ENCODE measurements at places on chromosomes 2 and 18.

DNA sequence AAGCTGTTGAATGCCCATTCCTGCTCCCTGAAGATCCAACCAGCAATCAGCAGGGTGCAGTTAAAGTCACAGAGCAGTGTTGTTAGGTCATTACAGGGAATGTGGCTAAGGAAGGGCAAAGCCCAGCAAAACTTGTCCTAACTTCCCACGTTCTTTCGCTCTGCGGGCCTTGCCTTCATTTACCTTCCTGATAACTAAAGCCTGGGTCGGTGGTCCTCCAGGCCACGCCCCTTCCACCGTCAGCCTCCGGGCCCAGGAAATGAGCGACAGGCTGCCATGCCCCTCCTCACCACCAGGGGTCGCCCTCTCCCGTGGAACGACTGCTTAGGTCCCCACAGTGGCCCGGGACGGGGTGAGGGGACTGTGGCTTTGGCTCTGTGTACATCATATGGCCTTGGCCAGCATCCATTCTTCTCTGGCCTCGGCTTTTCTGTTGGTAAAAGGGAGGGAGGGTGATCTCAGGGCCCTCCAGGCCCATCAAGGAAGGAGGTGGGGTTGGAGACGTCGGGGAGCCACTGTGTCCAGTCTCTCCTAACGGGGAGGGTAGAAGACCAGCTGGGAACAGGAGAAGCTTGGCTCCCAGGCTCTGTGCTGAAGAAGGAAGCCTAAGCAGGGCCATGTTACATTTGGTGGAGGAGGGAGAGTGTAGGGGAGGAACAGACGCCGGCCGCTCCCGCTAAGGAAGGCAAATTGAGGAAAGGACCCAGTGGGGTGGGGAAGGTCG is 2.2 kb downstream of the SH2D6 start:
- no peaks in the 10 kb centered on the region for H3K36me3 ChIP-seq
- H3K27me3 ChIP-seq, result no peaks in the 10 kb centered on the region
- DNase-seq, result peak; percentile 82
- no peak overlapping the region for H3K4me3 ChIP-seq
- no peaks in the 10 kb centered on the region for H3K4me1 ChIP-seq

DNA sequence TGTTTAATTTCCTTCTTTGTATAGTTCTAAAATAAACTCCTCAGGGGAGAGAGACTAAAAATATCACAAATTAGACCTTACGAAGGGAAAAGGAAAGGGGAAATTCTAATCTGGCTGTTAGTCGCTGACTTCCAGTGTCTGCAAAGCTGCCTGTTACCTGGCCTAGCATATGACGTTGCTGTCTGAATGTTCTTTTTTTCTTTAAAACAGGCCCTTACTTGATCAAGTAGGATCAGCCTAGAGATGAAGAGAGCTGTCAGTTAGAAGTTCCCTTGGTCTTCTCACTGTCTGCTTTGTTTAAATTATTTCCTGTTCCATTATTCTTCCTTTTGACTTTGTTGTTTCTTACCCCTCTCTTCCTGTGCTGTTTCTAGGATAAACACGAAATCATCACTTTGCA is 11.2 kb downstream of the NCK2 start:
- H3K4me3 ChIP-seq, result no peak overlapping the region
- no peaks in the 10 kb centered on the region for H3K4me1 ChIP-seq
- H3K36me3 ChIP-seq, result no peaks in the 10 kb centered on the region
- DNase-seq, result no peak
- no peak overlapping the region for H3K27ac ChIP-seq

GRCh38 chr2:234137400-234138014 is 87.0 kb downstream of the SPP2 start:
- no peak overlapping the region for H3K27ac ChIP-seq
- H3K27me3 ChIP-seq, result no peaks in the 10 kb centered on the region
- no peaks in the 10 kb centered on the region for H3K4me1 ChIP-seq
- no peak overlapping the region for H3K4me3 ChIP-seq
- DNase-seq, result no peak
- no peaks in the 10 kb centered on the region for H3K36me3 ChIP-seq

GRCh38 chr2:63057249-63058143 is 6.9 kb downstream of the OTX1 start:
- H3K27ac ChIP-seq, result no peak overlapping the region
- H3K4me1 ChIP-seq, result peaks cover 50% of the 10 kb centered on the region
- no peak overlapping the region for H3K4me3 ChIP-seq
- H3K27me3 ChIP-seq, result peaks cover 100% of the 10 kb centered on the region
- H3K36me3 ChIP-seq, result no peaks in the 10 kb centered on the region
- no peak for DNase-seq

GRCh38 chr2:176427549-176427948 is 158.3 kb downstream of the MTX2 start:
- no peaks in the 10 kb centered on the region for H3K27me3 ChIP-seq
- no peaks in the 10 kb centered on the region for H3K4me1 ChIP-seq
- no peak for DNase-seq
- H3K4me3 ChIP-seq, result no peak overlapping the region
- H3K27ac ChIP-seq, result no peak overlapping the region

Data from tibial artery (tissue), 4 donors.